ENCODE measurements at places on chromosomes 5 and 9.

DNA sequence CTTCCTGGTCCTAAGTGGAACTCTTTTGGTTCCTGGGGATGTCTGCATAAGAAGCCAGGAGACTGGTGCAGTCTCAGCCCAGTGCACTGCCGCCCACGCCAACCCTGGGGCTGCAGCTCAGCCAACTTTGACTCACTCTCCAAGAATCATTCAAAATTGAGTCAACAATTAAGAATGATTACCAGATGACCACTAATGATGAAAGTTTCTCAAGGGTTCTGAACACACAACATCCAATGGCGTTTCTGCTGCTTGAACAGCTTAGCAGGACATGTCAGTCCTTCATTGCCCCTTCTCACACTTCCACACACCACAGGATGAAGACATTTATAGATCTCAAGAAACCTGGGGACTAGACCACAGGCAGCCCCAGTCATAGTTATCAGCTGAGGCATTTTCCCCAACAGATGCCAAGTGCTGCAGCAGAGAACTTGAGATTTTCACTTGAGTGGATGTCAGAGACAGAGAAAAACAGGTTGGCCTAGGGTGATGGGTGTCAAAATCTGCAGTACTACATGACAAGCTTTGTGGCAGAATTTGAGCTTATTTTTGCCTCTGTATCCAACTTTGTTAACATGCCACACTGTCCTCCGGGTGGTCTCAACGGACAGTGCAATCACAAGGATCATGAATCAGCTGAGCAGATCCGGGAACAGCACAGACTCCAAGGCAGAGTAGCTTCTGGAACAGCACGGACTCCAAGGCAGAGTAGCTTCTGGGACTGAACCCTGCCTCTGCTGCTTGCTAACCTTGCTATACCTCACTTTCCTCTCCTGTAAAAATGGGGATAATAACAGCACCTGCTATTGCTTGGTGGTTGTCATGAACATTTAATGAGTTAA, 356.1 kb downstream of the SPOCK1 start:
- H3K27me3 ChIP-seq, result peaks cover 8% of the 10 kb centered on the region
- no peaks in the 10 kb centered on the region for H3K36me3 ChIP-seq

DNA sequence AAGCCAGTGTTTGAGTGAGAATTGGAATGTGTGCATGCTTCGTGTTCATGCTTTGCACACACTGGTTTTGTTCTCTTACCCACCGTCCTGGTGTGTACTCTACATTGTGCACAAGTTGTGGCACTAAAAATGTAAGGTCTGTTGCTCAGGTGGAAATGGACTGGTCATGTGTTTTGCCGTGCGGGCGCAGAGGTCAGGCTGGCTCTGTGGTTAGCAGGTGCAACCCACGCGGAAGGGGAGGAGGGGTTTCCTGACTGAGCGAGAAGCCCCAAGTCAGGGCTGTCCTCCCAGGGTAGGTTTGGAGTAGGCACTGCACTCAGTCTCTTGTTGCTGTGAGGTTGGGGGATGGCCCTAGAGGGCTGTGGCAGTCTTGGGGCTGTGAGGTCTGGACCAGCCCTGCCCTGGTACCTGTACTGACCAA, 86.6 kb downstream of the EHMT1 start:
- no peak overlapping the region for H3K4me3 ChIP-seq
- no peak for DNase-seq
- H3K36me3 ChIP-seq, result peaks cover 9% of the 10 kb centered on the region
- H3K27ac ChIP-seq, result no peak overlapping the region
- peaks cover 7% of the 10 kb centered on the region for H3K27me3 ChIP-seq

DNA sequence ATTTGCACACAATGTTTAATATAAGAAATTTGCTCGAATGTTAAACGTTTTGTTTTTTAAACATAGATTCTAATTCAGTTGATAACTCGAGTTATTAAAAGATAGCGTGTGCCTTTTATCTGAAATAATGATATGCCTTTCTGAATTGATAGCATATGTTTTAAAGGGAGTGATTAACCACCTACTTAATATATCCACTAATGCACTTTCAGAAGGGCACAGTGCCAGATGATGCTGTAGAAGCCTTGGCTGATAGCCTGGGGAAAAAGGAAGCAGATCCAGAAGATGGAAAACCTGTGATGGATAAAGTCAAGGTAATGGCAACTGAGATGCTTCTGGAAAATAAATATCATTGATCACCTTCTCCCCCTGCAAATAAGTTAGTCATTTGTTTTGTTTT, 53.9 kb downstream of the ERAP1 start:
- H3K4me3 ChIP-seq, result no peak overlapping the region
- H3K27ac ChIP-seq, result peak overlapping the region; percentile 86
- peaks cover 7% of the 10 kb centered on the region for H3K27me3 ChIP-seq
- no peaks in the 10 kb centered on the region for H3K36me3 ChIP-seq
- peaks cover 13% of the 10 kb centered on the region for H3K4me1 ChIP-seq

DNA sequence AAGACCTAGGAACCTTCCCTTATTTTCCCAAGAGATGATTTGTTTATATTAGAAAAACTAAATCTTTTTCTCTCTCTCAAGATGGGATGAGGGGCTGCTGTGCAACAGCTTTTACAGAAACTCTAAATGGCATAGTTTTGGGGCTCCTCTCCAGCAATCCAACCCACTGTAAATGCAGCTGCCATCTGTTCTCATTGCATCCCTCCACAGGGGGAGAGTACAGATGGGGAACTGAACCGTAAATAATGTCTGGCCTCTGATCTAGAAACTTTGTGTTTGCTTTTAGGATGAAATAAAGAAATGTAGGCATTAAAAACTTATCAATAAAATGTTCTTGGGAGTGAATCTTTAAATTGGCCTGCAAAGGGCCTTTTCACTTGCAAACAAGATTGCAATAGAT, 291.4 kb downstream of the MCTP1 start:
- DNase-seq, result no peak
- peak overlapping the region; percentile 50 for H3K27ac ChIP-seq
- H3K27me3 ChIP-seq, result no peaks in the 10 kb centered on the region
- H3K4me1 ChIP-seq, result peaks cover 37% of the 10 kb centered on the region

GRCh38 chr9:15249042-15249818, 57.8 kb downstream of the TTC39B start:
- no peaks in the 10 kb centered on the region for H3K36me3 ChIP-seq
- peaks cover 1% of the 10 kb centered on the region for H3K27me3 ChIP-seq
- no peak overlapping the region for H3K27ac ChIP-seq

DNA sequence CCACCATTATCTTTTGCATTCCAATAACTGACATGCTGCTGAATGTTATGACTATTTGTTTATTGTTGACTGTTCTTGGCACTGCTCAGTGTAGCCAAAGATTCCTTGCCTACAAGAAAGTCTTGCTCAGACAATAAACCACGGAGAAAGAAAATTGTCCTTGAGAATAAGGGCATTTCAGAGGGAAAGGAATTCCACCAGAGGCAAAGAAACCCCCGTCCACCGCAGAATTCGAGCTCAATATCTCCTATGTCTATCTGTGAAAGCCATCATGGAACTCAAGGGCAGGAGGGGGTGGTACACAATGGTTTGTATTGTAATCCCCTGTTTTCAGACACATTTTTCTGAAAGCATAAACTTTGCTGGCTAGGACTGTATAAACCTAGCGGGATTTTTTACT, 70.3 kb upstream of the ADAMTS16 start:
- no peaks in the 10 kb centered on the region for H3K4me1 ChIP-seq
- no peak overlapping the region for H3K27ac ChIP-seq
- DNase-seq, result no peak
- peaks cover 4% of the 10 kb centered on the region for H3K36me3 ChIP-seq

GRCh38 chr5:53237876-53238275, 128.3 kb upstream of the MOCS2 start:
- no peaks in the 10 kb centered on the region for H3K4me1 ChIP-seq
- H3K27ac ChIP-seq, result no peak overlapping the region
- H3K4me3 ChIP-seq, result no peak overlapping the region
- no peak for DNase-seq
- no peaks in the 10 kb centered on the region for H3K27me3 ChIP-seq
- H3K36me3 ChIP-seq, result no peaks in the 10 kb centered on the region

DNA sequence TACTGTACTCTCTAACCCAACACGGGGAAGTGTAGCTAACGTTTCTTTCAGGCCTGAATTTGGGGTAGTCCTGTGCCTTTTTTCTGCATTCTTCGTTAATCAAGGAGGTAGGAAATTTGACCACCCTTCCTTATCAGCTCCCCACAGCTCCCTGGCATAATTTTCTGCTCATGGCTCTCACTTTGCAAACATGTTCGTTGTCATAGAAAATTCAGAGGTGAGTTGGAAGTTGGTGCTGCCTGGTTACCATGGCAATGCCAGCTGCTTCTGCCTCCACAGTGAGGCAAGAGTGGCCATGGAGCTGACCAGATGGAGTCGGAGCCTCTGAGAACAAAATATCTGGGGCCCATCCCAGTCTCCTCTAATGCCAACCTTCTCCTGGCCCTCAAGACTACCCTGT, 116.6 kb upstream of the BOD1 start:
- H3K36me3 ChIP-seq, result no peaks in the 10 kb centered on the region
- H3K27ac ChIP-seq, result no peak overlapping the region
- H3K27me3 ChIP-seq, result peaks cover 4% of the 10 kb centered on the region
- peaks cover 27% of the 10 kb centered on the region for H3K4me1 ChIP-seq
- no peak overlapping the region for H3K4me3 ChIP-seq
- DNase-seq, result no peak

DNA sequence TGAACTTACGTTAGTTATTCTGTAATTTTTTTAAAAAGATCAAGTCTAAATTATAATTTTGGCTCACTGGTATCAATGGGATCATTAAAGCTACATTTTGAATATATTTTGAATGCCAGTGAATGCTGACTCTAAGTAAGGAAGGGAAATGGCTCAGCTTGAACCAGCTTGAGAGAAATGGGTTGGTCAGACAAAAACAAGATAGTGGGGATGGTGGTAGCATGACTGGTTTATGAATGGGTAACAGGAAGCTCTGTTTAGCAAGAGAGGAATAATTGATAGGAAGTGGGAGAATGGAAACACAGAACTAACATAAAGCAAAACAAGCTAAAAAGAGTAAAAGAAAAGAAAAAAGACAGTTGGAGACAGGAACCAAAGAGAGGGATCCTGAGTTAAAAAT, 220.2 kb downstream of the ADAMTS6 start:
- H3K36me3 ChIP-seq, result no peaks in the 10 kb centered on the region
- no peak overlapping the region for H3K27ac ChIP-seq
- no peak for DNase-seq
- H3K4me1 ChIP-seq, result no peaks in the 10 kb centered on the region
- H3K4me3 ChIP-seq, result no peak overlapping the region
- peaks cover 3% of the 10 kb centered on the region for H3K27me3 ChIP-seq

DNA sequence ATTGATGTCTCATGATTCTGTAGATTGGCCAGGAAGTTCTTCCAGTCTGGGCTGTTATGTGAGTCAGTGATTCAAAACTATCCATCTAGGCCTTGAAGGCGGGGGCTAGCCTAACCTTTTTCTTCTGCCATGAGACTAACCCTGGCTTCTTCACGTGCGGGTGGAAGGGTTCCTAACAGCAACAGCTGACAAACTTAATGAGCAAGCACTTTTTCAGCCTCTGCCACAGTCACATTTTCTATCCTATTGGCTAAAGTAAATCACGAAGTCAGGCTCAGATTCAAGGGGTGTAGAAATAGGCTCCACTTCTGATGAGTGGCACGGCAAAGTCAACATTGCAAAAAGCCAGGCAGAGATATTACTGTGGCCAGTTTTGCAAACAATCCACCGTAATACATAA, 68.4 kb downstream of the STK32A start:
- H3K27me3 ChIP-seq, result no peaks in the 10 kb centered on the region
- H3K27ac ChIP-seq, result no peak overlapping the region
- no peak for DNase-seq
- H3K36me3 ChIP-seq, result no peaks in the 10 kb centered on the region
- H3K4me1 ChIP-seq, result no peaks in the 10 kb centered on the region

- H3K4me1 ChIP-seq, result peaks cover 2% of the 10 kb centered on the region
- H3K4me3 ChIP-seq, result no peak overlapping the region
- H3K36me3 ChIP-seq, result no peaks in the 10 kb centered on the region
- no peak for DNase-seq
- peaks cover 8% of the 10 kb centered on the region for H3K27me3 ChIP-seq
Observed at GRCh38 chr9:32378993-32379729, 5.3 kb upstream of the ACO1 start.

DNA sequence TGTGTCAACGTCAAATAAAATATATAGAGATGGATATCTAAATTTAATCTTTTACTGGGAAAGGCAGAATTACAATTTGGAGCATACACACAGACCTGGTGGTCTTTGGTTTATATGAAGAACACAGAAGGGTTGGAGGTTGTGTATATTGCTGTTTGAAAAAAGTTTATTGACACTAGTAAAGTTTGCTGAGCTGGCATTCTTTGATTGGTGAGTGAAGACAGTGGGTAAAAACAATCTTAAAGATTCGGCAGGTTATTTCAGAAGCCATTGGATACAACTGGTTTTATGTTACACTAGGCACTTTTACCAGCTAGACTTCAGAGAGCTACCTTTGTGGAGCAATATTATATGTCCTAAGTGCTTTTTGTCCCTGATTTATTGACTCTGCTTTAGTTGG, 27.2 kb downstream of the IZUMO3 start:
- H3K36me3 ChIP-seq, result no peaks in the 10 kb centered on the region
- no peak for DNase-seq
- no peaks in the 10 kb centered on the region for H3K27me3 ChIP-seq
- no peak overlapping the region for H3K4me3 ChIP-seq
- H3K4me1 ChIP-seq, result peaks cover 32% of the 10 kb centered on the region
- no peak overlapping the region for H3K27ac ChIP-seq

DNA sequence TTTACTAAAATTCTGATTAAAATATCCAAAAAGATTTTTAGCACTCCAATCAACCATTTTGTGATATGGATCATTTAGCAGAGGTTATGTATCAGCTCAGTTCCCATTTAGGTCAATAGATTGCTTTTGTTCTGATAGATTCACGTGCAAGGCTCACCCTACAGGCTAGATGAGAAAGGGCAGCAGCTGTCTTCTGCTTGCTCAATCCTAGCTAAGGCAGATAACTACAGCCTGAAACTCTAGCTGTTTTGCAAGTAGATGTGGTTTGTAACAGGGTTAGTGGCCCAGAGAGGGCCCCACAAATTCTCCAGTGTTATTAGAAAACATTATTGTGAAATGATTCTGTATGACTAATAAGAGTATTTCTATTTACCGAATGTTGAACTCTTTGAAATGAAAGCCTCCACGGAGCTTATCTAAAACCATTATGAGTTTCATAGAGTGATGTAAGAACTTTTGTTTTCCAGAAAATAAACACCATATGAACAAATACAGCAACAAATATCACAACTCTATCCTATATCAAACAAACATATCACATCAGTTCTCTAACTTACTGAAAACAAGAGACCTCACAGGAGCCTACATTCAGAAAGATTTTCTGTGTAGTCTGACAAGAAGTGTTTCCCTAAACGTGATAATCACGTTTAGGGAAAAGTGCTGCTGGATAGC, 841.9 kb upstream of the ACO1 start:
- peaks cover 4% of the 10 kb centered on the region for H3K4me1 ChIP-seq
- peak; percentile 16 for DNase-seq
- H3K27ac ChIP-seq, result no peak overlapping the region
- no peak overlapping the region for H3K4me3 ChIP-seq

All from glutamatergic neuron (in vitro differentiated cells).